ENCODE measurements at places on chromosomes 2 and 18.

- DNase-seq = peak; percentile 7
Measured at GRCh38 chr2:35410431-35411061, 945.0 kb upstream of the CRIM1 start.

DNA sequence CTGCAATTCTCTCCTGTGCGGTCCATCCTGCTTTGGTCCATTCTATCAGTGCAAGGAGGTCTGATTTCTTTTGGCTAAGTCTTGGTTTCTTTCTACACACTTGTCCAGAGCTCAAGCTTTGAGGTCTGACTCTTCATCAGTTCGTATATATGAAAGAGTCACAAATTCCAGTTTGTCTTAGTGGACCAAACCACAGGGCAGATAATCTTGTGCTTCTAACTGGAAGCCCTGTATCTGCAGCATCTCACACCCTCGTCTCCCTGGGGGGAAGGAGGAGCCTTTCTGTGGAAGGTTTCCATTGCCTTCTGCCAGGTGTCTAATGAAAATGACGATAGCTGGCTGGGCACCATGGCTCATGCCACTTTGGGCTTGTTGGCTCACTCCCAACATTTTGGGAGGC is 148.5 kb downstream of the SPP2 start:
- no peak for DNase-seq

DNA sequence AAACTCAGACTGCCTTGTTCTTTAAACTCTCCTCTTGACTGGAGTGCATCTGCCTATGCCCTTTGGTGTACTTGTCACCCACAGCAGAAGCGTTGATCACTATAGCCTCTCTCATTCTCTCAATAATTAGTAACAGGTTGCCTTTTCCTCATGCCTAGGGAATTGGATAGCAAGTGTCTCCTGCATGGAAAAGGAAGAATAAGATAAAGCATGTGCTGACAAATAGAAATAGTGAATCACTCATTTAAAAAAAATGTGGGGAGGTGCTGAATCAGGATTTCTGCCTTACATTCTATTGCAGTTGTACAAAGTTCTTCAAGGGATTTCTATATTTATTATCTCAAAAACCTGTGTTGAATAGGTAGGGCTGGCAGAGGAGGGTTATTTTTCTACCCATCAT is 323.0 kb downstream of the TXNL1 start:
- no peak for DNase-seq

DNA sequence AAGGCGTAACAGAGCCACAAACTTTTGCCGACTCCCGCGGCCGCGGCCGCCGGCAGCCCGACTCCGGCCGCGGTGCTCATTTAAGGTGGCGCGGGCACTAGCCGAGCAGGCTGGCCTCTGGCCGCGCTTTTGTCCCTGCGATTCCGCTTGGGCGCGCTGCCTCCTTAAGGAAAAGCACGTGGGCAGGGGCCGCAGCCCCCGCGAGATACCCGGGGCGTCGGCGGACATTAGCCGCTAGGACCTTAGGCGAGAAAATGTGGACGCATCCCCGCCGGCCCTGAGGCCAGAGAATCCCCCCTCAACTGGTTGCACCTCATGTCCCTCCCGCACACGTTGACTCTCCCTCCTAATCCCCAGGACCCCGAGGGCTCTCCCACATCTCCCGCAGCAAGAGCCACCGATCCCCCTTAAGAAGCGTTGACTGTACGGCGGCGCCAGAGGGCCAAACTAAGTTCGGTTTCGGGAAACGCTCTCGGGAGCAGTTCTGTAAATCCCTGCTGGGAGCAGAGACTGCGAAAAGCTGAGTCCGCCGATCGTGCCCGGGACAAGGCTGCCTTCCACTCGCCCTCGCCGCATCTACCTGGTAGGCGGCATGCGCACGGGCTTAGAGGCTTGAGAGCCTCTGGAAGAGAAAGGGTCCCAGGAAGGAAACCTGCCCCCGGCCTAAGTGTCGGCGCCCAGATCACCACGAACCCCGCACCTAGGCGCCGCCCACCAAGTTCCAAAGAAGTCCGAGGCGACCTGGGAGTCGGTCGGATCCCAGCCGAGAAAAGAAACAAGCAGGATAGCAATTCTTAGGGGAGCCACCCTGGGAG is 1.8 kb upstream of the SATB2 start:
- peak; percentile 86 for DNase-seq

DNA sequence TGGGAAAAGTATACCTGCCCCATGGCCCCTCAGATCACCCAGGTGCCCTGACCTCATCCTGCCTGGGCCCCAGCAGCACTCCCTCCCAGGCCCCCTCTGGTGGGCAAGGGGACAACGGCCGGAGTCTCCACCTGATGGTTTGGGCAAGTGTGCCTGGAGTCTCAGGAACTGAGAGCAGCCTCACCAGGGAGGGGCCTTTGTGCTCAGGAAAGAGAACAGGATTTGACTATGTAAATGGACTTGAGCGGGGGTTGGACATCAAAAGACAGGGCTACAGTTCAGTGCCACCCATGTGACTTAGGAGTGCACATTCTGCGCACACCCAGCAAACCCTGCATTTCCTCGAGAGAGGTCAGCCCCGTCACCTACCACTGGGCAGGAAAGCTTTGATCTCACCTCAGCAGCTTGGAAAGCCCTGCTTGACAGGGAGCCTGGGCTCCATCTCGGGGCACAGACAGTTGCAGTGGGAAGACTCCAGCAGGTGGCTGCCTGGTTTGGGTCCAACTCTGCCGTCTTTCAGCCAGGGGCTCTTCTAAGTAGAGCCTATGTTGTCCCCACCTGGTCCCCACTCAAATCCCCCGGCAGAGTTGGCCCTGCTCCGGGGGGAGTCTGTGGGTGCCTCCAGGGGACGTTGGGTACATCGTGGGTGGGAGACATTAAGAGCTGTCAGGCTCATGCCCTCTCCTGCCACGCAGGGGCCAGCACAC is 3.3 kb downstream of the INPP5D start:
- DNase-seq = no peak

GRCh38 chr2:207768168-207768865 is 1.4 kb downstream of the FZD5 start:
- peak; percentile 30 for DNase-seq

GRCh38 chr2:9217838-9218770 is 11.5 kb downstream of the ASAP2 start:
- peak; percentile 15 for DNase-seq

DNA sequence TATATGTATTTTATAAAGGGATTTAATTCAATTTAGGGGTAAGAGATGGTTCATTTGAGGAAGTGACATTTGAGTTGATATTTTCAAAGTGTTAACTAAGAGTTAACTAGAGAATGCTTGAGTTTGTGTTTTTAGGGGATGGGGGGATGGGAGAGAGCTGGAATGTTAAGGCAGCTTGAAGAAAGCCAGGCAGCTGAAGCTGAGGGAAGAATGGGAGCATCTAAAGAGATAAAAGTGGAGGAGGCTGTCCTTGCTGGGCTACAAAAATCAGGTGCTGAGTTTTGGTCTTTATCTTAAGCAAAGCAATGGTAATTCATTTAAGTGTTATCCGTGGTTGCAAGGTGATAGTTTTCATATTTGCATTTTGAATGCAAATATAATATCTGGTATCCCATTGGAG is 9.2 kb downstream of the CHST9 start:
- no peak for DNase-seq

GRCh38 chr18:29087616-29088246 is 910.8 kb upstream of the CDH2 start:
- no peak for DNase-seq

DNA sequence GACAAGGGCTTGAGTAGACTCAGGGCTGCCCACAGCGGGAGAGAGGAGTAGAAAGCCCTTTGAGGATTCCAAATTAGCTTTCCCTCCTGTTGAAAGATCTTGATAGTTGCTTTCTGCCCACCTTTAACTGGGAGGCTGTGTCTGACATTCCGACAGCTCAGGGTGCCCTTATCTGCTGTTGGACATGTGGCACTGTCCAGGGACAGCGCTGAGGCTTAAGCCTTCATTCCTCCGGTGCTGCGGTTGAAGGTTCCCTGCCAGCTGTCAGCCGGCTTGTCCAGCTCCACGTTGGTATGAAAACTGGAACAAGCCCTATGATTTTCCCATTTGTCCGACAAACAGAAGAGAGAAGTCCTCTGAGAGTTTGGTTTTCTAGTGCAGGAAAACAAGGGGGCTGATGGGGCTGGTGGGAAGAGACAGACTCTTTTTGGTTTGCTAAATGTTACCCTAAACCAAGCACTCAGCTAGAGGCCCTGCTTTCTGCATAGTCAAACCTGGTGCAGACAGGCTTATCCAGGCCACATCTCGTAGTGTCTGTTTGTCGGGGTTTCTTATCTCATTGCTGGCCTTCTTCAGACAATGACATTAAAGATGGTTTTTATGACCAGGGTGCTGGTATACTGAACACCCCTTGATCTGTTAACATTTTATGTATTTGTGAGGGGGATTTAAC is 24.5 kb downstream of the GREB1 start:
- DNase-seq = no peak

DNA sequence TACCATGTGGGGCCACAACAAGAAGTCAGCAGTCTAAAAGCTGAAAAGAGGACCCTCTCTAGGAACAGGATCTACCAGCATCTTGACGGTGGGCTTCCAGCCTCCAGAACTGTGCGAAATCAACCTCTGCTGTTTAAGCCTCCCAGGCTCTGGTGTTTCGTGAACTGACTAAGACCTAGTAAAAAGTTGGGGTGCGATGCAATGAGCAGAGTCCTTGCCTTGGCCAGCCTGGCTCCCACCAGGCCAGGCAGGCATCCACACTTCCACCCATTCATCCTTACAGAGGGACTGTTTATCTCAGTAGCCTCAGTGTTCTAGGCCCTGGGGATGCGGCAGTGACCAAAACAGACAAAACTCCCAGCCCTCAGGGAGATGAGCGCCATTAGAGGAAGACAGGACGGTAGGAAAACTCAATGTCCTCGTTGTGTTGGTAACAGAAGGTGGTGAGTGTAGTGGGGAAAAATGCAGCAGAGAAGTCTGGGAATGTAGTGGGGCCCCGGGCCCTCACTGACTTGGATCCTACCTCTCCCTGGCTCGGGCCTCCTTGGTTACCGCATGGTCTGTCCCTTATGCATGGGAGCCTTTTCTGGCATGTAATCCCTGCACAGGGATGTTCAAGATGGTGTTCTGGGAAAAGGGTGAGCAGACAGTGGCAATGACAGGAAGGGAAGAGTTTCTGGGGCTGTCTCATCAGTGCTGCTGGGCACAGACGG is 271.8 kb upstream of the HS6ST1 start:
- no peak for DNase-seq

DNA sequence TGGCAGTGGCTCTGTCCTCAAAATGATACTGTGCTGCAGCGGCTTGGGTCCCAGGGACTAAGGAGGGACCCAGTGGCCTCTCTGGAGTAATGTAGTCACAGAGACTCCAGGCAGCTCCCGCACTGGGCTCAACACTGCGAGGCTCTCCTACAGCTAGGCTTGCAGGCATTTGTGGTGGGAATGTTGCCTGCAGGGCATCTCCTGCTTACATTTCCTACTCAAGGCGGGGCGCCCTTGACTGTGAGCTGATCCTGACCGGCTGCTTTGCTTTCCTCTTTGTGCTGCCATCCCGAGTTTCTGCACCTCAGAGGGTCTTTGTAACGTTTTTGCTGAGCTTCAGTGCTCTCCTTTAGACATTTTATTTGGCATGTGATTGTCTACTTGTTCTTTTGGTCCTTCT is 177.4 kb upstream of the FN1 start:
- DNase-seq = no peak

DNA sequence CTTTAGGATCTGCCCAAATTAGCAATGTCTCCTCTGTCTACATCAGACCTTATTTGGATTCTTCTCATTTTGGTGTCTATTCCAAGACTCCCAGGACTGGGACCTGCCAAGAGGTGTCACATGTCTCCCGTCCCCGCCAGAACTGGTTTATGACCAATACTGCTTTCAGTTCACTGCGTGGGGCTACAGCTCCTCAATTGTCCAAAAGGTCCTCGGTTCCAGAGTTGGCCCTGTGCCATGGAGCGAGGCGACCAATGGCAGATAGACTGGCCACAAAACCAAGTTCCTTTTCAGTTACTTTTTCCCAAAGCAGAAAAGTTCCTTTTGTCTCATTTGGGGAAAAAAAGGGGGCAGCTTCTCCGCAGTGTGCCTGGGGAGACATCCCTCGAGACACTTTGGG is 144.1 kb upstream of the ZNF236 start:
- DNase-seq = no peak

DNA sequence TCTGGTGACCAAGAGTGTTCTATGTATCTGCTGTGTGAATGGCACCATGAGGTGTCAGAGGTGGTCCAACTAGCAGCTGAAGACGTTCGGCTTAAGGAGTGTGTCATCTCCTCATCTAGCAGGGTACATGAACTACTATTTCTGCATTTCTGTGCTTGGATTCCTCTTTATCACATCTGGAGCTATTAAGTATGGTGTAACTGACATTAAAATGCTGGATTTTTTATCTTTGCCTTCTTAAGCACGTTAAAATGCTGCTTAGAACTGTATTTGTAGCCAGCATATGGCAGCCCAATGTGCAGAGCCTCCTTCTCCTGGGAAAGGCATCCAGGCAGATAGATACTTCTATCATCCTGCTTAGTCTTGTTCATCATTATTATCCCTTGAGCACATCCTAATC is 409.3 kb upstream of the MMADHC start:
- DNase-seq = no peak

- DNase-seq = peak; percentile 45
Measured at GRCh38 chr2:170817093-170818035, 677 bp downstream of the GAD1 start.

DNA sequence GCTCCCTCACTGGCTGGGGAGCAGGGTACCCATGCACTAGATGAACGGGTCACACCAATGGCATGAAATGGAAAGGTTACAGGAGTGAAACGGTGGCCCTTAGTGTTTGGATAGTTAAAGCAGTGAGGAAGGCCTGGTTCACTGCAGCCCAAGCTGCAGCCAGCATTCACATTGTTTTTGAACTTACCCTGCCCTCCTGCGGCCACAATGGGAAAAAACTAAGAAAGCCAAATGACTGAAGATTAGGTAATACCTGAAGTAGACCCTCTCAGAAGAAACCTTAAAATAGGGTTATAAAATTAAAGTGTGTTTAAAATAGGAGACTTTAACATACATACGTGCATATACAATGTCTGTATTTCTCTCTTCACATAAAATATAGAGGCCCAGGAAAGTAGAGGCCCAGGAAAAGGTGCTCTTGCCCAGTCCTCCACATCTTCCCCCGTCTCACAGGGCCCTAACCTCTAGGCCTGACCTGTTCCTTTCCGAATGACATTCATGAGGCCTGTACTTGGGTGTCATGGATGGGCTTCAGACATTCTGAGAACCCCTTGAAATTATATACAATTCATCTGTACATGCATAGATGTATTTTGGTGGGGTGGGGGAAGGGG is 33.3 kb downstream of the DOK1 start:
- peak; percentile 38 for DNase-seq

- no peak for DNase-seq
Measured at GRCh38 chr2:152560166-152560565, 157.1 kb downstream of the PRPF40A start.

GRCh38 chr2:240511351-240512108 is 46.3 kb downstream of the ANKMY1 start:
- no peak for DNase-seq
